Vagina (tissue), 2 donors: ENCODE measurements at places on chromosomes 1 and 21.

DNA sequence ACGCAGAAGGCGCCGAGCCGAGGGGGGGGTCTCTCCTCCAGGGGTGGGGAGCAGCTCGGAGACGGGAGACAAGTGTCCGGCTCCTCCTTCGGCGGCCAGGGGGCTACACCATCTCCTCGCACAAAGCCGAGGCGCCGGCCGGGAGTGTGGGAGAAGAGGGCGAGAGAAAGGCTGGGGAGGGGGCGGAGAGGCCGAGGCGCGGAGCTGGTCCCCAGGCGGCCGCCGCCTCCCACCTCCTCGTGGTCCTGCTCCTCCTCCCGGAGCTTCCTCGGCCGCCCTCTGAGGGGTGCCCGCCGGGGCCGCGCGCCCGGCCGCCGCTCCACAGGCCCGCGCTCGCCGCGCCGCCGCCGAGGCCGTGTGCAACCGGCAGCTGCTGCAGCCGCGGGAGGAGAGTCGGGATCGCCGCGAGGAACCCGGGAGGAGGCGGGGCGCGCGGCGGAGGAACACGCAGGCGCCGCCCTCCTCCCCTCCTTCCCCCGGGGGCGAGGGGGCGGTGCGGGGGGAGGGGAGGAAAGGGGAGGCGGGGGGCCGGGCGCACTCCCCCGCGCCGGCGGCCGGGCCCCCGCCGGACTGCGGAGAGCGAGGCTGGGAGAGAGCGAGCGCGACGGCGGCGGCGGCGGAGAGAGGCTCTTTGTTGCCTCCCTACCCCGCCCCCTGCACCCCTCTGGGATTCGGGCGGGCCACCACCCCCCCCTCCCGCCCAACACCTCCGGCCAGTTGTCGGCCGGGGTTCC is at the start of gene ENAH:
TSS of gene ENAH (minus strand) at position 395 of the 734 bp plus-strand sequence. CDS start 433 bp downstream, outside the sequence.
- H3K4me1 ChIP-seq: peaks cover 39% of the 10 kb centered on the region
- peak within 1 kb of the TSS; percentile 95 for H3K4me3 ChIP-seq
- no peaks in the 10 kb centered on the region for H3K36me3 ChIP-seq
- peak within 1 kb of the TSS; percentile 97 for H3K27ac ChIP-seq

DNA sequence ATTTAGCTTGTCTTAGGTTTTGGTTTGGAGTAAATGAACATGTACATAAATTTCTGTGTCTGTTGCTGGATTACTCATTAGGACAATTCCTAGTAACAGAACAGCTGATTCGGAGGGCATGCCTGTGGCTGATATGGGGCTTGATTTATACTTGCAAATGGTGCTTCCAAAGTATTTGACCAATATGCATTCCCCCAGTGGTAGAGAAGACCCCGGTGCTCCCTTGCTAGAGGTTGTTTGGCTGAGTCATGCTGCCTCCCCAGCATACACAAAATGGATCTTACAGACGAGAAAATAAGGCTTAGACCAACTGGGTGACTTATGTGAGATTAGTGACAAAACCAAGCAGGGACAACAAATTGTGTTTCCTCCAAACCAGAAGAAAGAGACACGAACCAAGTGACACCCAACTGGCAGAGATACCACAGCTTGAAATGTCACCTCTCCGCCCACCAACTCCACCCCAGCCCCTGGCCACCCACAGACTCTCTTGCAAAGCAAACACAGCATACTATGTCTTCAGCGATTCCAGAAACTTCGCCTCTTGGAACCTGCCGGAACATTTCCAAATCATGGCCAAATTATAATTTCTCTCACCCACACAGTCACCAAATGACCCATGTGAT is 75.9 kb upstream of the ETS2 start:
- H3K4me1 ChIP-seq: peaks cover 7% of the 10 kb centered on the region
- H3K27ac ChIP-seq: no peak overlapping the region
- no peaks in the 10 kb centered on the region for H3K27me3 ChIP-seq
- H3K36me3 ChIP-seq: no peaks in the 10 kb centered on the region
- no peak overlapping the region for H3K4me3 ChIP-seq

DNA sequence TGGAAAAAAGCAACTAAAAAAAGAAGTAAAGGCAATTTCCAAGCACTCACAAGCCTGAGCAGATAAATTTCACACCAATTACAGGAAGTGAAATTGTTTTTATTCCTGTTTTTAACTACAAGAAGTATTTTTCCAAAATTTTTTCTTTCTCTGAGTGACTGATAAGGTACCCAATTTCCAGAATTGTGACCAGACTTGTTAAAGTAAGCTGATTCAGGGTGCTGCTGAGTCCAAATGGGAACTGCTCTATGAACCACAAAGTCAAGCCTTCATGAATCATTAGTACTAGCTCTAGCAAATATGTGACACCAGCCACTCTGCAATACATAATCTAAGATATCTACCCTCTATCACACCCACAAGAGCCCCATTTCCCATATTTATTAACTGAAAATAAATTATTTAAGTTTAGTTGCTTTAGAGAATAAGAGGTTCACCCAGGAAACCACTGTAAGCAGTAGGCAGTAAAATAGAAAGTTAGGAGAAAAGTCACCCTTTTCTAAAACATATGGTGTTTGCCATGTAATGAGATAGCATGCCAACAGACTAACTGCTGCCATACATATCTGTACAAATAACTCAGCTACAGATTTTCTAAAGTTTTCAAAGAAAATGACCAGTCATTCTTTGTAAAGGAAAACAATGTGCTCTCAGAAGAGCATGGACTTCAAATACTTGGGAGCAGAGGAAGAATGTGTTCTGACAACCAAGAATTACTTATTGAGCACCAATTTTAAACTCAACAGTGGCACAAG is 43.1 kb upstream of the TNFSF18 start:
- no peaks in the 10 kb centered on the region for H3K27me3 ChIP-seq
- no peaks in the 10 kb centered on the region for H3K4me1 ChIP-seq
- H3K36me3 ChIP-seq: no peaks in the 10 kb centered on the region
- H3K27ac ChIP-seq: no peak overlapping the region
- no peak for DNase-seq
- H3K4me3 ChIP-seq: no peak overlapping the region

DNA sequence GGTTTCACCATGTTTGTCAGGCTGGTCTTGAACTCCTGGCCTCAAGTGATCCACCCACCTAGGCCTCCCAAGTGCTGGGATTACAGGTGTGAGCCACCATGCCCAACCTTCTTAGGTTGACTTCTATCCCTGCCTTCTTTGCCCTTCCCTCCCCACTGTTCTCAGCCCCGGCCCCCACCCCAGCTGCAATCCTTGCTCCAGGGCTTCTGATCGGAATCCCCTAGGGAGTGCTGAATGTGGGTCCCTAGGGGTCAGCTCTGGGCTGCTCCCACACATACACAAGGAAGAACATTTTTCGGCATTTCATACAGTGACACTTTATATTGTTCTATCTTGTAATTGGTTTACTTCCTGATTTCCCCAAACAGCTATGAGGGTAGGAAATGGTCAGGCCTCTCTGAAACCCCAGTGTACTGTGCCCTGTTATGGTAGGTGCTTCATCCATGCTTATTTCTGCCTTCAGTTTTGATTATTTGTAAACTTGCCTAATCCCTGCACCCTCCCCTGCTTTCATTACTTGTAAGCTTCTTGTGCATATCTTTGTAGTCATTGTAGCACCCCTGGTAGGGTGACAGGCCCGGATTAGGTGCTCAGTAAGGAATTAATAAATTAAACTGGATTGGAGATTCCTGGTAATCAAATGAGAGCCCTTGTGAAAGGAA is 5.8 kb upstream of the SRP9 start:
- no peak for DNase-seq
- peaks cover 49% of the 10 kb centered on the region for H3K4me1 ChIP-seq
- no peak overlapping the region for H3K27ac ChIP-seq
- H3K27me3 ChIP-seq: no peaks in the 10 kb centered on the region
- H3K36me3 ChIP-seq: no peaks in the 10 kb centered on the region

- no peak overlapping the region for H3K4me3 ChIP-seq
- H3K27me3 ChIP-seq: no peaks in the 10 kb centered on the region
- no peaks in the 10 kb centered on the region for H3K36me3 ChIP-seq
- no peaks in the 10 kb centered on the region for H3K4me1 ChIP-seq
Observed at GRCh38 chr21:36208326-36209013, 51.8 kb downstream of the DOP1B start.

- no peaks in the 10 kb centered on the region for H3K36me3 ChIP-seq
- H3K4me3 ChIP-seq: no peak overlapping the region
- H3K27me3 ChIP-seq: no peaks in the 10 kb centered on the region
- DNase-seq: no peak
Observed at GRCh38 chr1:160827418-160827817, 31.4 kb downstream of the LY9 start.

- H3K4me1 ChIP-seq: no peaks in the 10 kb centered on the region
- H3K36me3 ChIP-seq: no peaks in the 10 kb centered on the region
- no peak overlapping the region for H3K4me3 ChIP-seq
Observed at GRCh38 chr21:28892199-28893111, 100.2 kb downstream of the LTN1 start.

GRCh38 chr1:229410692-229411433 is 23.0 kb downstream of the ACTA1 start:
- no peak overlapping the region for H3K4me3 ChIP-seq
- peaks cover 4% of the 10 kb centered on the region for H3K27me3 ChIP-seq
- peaks cover 43% of the 10 kb centered on the region for H3K4me1 ChIP-seq
- no peak for DNase-seq
- no peaks in the 10 kb centered on the region for H3K36me3 ChIP-seq
- no peak overlapping the region for H3K27ac ChIP-seq
